ENCODE measurements at places on chromosomes 1 and 21.

DNA sequence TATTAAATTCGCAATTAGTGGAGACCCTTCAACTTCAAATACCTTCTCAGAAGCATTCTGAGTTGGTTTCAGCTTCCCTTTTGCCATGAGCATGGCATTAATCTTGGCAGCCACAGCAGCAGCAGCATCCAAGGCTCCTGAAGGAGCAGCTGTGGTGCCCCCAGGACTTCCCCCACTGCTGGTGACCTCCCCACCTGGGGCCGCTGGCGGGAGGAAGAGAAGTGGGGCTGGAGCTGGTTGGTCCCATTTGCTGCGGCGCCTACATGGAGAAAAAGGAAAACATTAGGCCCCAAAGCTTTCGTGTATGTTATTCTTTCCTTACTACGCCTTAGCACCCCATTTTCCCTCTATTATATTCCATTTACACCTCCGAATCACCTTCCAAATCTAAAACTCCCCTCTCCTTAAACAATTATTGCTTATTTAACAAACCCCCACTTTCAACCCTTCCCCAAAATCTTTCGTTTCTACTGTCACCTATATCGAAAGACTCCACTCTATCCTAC is 569 bp downstream of the KHDC4 start:
- ATAC-seq, result no peak

GRCh38 chr21:39946199-39946598 is 79.0 kb downstream of the PCP4 start:
- no peak for ATAC-seq

DNA sequence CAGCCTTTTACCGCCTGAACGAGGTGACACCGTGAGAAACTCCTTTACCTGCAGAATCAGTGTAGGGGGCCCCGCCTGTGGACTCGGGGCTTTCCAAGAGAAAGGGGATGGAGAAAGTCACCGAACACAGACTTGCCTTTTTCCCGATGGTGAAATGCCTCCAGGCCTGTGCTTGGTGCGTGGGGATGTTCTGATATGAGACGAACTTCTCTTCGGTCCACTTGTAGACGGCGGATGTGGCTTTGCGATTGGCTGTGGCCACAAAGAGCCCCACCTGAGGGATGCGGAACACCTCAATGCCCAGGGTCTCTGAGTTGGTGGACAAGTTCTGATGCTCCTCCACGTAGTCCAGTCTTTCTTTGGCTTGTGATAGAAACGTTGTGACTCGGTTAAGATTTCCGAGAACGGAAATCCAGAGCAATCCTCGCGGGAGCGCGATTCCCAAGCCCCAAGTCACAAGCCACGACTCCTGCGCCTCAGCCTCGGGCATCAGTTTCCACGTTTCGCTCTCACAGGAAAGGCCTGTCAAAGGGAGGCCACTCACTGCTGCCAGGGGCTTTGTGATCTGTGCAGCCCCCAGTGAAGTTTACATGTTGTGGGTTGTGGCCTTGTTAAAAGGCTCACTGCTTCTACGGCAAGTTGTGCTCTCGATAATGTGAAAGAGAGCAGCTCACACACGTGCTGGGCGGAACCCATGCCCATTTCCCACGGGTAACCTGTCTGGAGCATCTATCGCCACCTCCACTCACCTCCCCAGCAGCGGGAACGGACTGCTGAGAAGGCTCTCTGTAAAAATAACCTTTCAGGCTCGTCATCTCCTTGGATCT is 12.6 kb downstream of the KRTAP10-1 start:
- no peak for ATAC-seq

DNA sequence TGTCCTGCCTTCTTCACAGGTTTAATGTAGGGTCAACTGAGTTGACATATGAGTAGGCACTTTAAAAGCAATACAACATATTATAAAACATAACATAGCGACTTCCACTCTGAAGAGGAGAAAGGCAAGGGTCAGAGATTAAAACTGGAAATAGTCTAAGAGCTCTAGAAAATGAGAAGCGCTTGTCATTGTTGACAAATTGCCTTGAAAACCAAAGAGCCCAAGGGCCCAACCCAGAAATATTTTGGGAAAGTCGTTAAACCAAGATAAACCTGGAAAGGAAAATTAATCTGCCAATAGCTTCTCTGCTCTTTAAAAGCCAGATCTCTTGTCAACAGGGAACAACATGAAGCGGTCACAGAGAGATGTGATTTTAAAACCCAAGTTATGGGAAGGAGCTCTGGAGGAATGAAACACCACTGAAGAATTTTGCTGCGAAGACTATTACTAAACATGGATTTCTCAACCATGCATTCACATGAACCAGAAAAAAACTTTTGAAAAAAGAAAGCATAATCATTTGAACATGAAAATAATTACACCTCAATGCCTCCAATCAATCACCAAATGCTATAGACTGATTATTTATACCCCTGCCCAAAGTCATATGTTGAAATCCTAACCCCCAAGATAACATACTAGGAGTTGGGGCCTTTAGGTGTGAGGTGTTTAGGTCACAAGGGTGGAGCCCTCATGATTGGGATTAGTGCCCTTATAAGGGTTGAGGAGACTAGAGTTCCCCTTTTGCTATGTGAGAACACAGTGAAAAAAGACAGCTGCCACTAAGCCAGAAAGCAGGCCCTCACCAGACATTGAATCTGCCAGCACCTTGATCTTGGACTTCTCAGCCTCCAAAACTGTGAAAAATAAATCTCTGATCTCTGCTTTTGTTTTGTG is 33.0 kb upstream of the MTF1 start:
- ATAC-seq, result no peak

DNA sequence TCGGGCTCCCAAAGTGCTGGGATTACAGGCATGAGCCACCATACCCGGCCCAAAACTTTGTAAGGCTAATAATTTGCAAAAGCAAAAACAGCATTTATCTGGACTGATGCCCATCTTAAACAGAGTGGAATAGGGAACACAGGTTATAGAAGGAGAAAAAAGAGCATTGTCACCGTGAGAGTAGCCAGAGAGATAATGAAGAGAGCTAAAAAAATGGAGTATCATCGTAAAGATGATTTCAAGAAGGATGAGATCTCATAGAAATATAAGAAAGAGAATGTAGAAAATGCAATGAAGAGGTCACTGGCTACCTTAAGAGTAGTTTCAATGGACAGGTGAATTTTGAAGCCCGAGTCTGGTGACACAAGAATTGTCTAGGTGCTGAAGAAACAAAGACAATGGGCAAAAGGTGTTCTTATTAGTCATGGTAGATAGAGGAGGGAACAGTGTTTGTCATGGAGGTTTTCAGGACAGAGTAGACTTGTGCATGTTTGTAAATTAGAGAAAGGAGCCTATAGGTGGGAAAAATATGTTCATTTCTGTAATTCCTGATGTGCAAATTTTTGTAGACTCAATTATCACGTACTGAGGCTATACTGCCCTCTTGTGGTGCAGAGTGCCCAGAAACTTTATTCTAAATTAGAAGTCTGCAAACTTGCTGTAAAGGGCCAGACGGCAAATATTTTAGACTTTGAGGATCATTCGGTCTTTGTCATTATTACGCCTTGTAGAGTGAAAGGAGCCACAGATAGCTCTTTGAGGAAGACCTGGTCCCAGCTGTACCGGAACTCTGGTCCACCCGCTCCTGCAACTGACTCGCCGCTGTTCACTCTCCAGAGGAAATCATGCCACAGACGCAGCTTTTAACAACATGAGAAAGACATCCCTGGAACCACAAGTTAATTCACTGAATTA is 8.1 kb upstream of the TMEM183A start:
- ATAC-seq, result peak; percentile 51

DNA sequence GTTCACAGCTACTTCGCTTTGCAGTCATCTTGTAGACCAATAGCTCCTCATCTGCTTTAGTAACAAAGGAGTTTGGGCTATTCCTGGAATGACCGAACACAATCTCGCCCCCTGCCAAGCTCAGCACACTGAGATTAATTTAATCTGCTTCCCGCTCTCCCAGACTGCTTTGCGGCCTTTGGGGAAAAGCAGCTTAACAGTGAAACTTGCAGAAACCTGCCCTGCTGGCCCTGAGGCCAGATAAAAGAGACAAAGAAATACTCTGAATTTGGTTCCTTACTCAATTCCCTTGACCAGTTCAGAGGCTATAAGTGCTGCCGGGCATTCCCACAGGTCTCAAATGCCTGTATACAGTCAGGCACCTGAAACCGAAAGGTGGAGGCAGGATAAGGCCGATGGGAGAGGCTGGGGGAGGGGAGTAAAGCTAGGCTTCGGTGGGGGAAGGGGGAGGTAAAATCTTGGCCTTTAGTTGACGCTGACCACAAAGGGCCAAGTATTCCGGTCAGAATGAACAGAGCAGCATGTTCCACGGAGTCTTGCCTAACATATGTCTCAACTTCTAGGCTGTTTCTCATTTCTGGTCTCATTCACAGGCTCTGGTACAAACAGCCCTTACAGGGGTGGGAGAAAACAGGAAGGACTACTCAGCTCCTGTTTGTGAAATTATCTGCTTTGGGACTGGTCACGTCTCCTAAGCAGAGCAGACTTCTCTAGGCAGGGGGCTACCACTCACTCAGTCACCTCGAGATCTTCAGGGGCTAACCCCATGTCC is 17.7 kb upstream of the A3GALT2 start:
- peak; percentile 16 for ATAC-seq

GRCh38 chr1:2459757-2460156 is 16.3 kb upstream of the PLCH2 start:
- ATAC-seq, result no peak

DNA sequence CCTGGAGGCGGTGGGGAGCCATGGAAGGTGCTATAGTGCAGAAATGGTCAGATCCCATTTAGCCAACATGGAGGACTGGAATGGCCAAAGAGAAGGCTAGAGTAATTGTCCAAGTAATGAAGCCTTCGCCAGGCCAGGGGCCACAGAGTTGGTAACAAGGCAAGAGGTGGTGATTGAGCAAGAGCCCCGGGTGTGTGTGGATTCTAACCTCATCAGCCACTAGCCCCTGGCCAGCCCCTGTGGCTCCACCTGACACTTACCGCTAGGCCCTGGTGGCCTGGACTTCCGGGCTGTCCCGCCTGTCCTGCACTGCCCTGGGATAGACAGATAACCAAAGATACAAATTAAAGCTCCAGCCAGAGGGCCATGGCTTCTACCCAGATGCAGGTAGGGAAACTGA is 9.9 kb downstream of the COL9A2 start:
- no peak for ATAC-seq

GRCh38 chr1:22652881-22653316 is at the start of gene C1QB:
Gene C1QB (plus strand): TSS chr1:22653236. CDS start chr1:22659463, 6,227 bp downstream.
- no peak for ATAC-seq

GRCh38 chr1:169890761-169891538 is 2.7 kb downstream of the SCYL3 start:
- ATAC-seq, result no peak

- no peak for ATAC-seq
These were observed 24.9 kb downstream of the MT1HL1 start for GRCh38 chr1:236979149-236979900.

GRCh38 chr1:57986432-57986831 is 560.1 kb downstream of the OMA1 start:
- no peak for ATAC-seq

GRCh38 chr1:26733982-26734381 is 38.2 kb downstream of the ARID1A start:
- peak; percentile 32 for ATAC-seq

GRCh38 chr1:83620016-83620415 is 378.9 kb downstream of the TTLL7 start:
- no peak for ATAC-seq

- ATAC-seq, result no peak
These were observed 47.0 kb downstream of the SERINC2 start for GRCh38 chr1:31460027-31460426.

DNA sequence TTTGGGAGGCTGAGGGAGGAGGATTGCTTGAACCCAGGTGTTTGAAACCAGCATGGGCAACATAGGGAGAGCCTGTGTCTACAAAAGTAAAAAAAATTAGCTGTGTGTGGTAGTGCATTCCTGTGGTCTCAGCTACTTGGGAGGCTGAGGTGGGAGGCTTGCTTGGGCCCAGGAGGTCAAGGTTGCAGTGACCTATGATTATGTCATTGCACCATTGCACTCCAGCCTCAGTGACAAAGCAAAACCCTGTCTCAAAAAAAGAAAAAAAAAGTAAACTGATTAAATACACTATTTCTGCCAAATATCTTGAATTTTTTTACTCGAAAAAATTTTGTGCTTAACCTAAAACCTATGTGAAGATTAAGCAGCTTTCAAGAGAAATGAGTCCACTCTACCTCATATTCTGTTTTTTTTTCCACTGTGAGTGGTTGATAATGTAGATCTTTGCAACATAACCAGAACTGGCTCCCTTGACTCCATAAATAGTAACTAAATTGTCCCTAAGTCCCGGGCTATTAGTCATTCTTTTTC is 19.4 kb upstream of the ZNF281 start:
- no peak for ATAC-seq

GRCh38 chr1:54384918-54385726 is 21.1 kb downstream of the SSBP3 start:
- no peak for ATAC-seq

- ATAC-seq, result no peak
These were observed 372.2 kb downstream of the PTBP2 start for GRCh38 chr1:97093741-97094140.

DNA sequence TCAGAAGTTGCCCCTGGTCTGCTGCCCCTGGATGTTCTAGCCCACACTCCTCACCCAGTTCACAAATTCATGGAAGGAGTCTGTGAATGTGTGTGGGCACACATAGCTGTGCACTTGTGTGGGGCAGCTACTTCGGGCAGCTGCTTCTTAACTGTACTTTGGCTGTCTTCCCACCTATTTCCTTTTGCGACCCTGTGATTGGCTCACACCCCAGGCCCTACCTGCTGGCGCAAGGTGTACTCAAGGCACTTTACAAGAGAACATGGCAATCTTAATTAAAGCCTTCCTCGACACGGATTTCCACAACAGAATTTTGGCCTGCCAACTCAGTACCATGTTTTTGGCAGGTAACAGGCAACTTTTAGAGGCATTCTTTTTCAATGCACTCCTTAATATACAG is 86.5 kb upstream of the CTTNBP2NL start:
- ATAC-seq, result no peak

DNA sequence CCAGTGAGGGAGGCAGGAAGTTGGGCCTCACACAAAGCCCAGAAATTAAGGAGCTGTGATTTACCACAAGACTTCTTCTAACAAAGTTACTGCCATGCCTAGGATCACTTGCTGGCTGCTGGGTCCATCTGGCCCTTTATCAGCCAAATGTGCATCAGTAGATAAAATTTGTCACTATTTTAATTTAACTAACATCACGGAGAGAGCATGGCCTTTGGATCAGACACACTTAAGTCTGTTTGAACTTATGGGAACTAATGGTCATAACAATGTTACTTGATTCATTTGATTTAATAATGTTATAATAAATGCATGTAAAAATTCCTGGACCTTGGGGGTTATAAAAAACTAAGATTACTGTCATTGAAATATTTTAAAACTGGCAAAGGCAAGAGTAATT is 67.2 kb upstream of the CCDC190 start:
- no peak for ATAC-seq

DNA sequence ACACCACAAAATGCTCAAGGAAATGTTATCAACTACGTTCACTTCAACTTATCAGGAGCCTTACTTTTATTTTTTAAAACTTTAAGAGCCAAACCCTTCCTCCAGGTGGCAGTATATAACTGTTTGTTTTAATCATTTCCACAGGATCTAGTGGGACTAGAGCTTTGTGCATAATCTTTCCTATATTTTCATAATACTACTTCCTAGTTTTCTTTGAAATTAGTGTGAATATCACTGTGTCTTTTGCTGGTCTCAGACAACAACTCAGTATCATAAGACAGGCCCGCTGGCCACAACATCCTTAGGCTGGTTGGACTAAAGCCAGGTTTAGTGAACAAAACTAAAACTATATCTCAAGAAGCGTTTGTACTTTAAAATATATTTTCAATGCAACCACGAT is 145.5 kb downstream of the TIAM1 start:
- peak; percentile 49 for ATAC-seq

- no peak for ATAC-seq
These were observed 57.0 kb upstream of the RGS7 start for GRCh38 chr1:241413974-241414373.

GRCh38 chr1:159429074-159429861 is 2.7 kb upstream of the OR10J4 start:
- no peak for ATAC-seq
